ENCODE measurements at places on chromosomes 16 and 17.

GRCh38 chr16:13042291-13042685 is 140.9 kb downstream of the SHISA9 start:
- no peak for DNase-seq

- no peak for DNase-seq
Measured at GRCh38 chr17:13362341-13363122, 239.2 kb downstream of the HS3ST3A1 start.

GRCh38 chr17:43578404-43578698 is 32.2 kb upstream of the ETV4 start:
- no peak for DNase-seq

DNA sequence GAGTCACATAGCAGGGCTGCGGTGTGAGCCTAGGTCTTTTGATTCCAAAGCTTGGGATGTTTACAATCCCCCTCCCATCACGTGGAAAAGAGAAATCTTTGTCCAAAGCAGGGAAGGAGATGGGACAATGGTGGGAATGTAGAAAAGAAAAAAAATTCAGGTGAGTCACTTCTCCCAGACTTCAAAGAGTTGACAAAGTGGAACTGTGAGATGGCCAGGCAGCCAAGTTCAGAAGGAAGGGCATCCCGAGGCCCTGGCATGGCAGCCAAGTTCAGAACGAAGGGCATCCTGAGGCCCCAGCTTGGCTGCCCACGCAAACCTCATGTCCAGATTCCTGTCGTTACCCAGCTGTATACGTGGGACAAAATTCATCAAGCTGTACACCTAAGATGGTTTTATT is 47.5 kb downstream of the FOXL1 start:
- DNase-seq, result no peak

GRCh38 chr16:46950009-46950408 is 23.5 kb downstream of the DNAJA2 start:
- DNase-seq, result no peak

DNA sequence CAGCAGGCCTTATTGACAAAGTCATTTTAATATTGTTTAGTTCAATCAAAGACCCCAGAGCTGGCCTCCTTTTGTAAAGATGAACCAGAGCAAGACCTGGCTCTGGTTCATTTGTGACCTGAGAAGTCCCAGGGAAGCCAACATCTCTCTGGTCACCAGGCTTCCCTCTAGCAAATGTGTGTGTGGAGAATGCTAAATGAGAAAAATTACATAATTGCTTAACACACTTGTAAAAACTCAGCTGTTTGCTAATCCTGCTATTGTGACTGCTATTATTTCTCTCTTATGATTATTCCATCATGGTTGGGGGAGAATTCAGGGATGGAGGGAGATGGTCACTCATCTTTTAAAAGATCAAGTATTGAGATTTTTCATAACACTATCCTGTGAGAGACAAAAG is 94.3 kb upstream of the CLEC3A start:
- DNase-seq, result no peak

DNA sequence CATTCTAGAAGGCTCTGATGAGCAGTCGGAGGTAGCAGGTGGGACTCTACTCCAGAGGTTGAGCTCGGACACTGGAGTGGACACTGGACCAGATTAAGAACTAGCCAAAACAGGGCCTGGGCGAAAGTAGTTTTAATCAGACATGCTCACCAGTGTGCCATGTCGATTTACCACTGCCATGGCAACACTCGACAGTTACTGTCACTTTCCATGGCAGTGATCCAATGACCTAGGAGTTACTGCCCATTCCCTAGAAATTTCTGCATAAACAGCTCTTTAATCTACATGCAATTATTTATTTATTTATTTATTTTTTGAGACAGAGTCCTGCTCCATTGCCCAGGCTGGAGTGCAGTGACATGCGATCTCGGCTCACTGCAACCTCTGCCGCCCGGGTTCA is 7.2 kb upstream of the METTL9 start:
- DNase-seq, result no peak

DNA sequence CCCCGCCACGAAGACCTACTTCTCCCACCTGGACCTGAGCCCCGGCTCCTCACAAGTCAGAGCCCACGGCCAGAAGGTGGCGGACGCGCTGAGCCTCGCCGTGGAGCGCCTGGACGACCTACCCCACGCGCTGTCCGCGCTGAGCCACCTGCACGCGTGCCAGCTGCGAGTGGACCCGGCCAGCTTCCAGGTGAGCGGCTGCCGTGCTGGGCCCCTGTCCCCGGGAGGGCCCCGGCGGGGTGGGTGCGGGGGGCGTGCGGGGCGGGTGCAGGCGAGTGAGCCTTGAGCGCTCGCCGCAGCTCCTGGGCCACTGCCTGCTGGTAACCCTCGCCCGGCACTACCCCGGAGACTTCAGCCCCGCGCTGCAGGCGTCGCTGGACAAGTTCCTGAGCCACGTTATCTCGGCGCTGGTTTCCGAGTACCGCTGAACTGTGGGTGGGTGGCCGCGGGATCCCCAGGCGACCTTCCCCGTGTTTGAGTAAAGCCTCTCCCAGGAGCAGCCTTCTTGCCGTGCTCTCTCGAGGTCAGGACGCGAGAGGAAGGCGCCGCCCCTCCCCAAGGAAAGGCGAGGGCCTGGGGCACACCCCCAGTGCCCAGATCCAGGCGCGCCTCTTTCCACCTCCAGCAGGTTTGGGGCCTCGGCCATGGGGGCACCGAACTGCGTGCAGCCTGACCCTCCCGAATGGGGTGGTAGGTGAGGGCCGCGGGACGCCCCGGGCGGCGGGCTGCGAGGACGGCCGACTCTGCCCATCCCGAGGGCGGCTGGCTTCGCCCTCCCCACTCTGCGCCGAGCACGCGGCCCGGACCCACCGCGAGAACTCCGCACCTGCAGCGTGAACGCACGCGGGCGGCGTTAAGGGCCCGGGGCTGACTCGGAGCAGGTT is 664 bp downstream of the HBQ1 start:
- DNase-seq, result peak; percentile 18

All from NCI-H2029 treated with DMSO at 0.1 percent for 48 hours (cell line).